ENCODE measurements at places on chromosomes 11 and 22.

GRCh38 chr11:75547617-75548058, 14.4 kb upstream of the SERPINH1 start:
- peak; percentile 56 for DNase-seq

DNA sequence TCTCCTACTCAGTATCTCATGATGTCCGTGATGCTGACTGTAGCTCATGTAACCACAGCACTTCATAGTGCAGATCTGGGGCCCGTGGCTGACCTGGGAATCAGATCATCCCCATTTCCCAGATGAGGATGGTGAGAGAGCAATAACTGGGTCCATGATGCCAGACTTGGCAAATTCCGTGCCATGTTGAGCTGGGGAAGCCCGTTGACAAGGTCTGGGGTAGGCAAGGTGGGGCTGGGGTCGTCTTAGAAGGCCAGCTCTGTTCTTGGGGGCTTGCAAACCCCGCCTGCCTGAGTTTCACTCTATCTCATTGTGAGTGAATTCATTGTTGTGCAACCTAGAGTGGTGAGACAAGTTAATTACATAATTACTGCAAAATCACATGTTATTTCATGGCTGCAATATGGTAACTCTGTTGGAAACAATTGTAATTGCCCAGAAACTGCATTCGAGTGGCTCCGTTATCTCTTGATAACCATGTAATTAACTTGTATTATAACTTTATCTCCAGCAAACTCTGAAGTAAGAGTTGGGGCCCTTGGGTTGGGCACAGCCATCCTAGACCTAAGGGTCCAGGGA, 41.7 kb downstream of the LMO1 start:
- no peak for DNase-seq

- DNase-seq = no peak
Measured at GRCh38 chr11:120091121-120091520, 46.8 kb downstream of the TRIM29 start.

DNA sequence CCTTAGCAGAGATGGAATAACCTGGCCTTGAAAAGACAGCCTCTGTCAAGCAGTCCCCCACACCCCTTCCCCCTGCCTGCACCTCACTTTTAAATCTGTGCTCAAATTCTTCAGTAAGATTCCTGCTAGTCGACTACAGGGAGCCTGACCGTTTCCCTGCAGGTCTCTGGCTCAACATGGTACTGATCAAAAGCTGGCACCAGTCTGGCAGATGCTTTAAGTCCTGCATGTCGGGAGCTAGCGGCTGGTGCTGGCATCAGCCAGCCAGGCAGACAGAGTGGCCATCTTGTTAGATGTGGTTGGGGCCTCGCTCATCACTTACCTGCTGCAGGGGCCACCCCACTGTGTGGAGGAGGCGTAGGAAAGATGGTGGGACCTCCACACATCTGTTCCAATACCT, 204.4 kb upstream of the SORL1-AS1 start:
- DNase-seq = no peak

GRCh38 chr22:37740455-37741311, 43.8 kb downstream of the TRIOBP start:
- DNase-seq = no peak

DNA sequence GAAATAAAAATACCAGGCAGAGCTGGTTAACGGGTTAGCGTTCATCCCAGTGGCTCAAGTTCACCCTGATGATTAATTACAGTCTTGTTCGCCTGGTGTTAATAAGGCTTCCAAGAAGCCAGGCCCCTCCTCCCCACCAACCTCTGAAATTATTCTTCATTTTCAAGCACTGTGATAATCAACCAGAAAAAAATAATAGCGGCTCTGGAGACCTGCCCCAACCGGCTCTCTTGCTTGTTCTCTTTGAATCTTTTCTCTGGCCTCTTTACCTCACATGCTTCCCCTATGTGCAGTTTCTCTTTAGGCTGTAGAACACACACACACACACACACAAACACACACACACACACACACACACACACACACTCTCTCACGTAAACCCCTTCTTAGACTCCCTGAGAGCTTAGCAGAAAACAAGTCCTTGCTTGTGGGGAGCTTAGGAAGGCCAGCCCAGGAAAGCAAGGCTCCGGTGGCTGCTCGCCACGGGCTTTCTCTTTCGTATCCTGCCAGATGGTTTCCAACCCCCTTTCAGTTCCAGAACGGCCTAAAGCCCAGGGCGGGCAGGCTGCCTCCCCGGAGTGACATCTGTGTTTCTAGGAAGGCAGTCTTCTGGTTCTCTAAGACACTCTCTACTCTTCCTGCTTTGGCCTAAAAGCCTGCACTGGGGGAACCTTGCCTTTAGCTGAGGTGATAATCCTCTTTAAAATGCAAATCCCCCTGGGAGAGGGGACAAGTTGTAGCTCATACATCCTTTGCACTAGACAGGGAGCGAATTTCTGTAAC, 106.4 kb upstream of the SESN3 start:
- DNase-seq = peak; percentile 51

GRCh38 chr11:33237039-33237597, 20.1 kb upstream of the HIPK3 start:
- no peak for DNase-seq

DNA sequence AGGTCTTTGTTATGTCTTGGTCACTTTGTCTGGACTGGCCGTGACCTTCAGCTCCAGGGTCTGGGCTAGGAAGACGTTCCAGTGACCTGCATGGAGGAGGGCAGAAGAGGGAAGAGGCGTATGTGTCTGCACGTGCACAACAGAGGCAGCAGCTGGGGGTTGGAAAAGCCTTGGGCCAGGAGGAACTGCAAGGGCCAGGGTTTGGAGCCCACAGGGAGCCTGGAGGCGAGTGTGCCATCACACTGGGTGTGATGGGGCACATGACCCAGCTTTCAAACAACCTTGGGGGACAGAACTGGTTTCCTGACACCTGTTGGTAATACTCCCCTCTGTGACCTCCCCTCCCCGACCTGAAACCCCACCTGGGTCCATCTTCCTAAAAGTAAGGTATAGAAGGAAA, 34.7 kb downstream of the CHRDL2 start:
- DNase-seq = no peak

- DNase-seq = no peak
Measured at GRCh38 chr11:111513240-111513605, 1.0 kb upstream of the BTG4 start.

DNA sequence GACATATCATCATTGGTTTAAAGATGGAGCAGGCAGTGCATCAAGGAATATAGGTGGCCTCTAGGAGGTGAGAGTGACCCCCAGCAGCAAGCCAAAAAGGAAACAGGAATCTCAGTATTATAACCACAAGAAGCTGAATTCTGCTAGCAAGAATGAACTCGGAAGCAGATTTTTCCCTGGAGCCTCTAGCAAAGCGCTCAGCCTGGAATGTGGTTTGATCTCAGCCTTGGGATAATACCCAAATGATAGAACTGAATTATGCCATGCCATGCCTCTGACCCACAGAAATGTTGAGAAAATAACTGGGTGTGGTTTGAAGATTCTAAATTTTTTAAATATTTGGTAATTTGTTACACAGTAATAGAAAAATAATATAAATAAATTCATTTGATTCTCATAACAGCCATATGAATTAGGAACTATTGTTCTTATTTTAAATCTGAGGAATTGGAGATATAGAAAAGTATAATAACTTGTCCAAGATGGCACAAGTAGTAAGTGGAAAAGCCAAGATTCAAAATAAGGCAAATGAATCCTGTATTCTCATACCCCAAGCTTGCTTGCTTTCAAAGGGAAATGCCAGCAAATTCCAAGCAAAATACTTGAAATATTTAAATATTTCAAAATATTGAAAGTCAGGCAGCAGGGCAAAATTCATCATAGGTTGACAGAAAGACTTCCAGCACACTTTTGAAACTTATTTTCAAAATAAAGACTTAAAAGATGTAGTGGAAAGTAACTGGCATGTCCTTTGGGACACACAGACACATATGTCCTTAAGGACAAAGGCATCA, 567.4 kb downstream of the KCNA4 start:
- no peak for DNase-seq

DNA sequence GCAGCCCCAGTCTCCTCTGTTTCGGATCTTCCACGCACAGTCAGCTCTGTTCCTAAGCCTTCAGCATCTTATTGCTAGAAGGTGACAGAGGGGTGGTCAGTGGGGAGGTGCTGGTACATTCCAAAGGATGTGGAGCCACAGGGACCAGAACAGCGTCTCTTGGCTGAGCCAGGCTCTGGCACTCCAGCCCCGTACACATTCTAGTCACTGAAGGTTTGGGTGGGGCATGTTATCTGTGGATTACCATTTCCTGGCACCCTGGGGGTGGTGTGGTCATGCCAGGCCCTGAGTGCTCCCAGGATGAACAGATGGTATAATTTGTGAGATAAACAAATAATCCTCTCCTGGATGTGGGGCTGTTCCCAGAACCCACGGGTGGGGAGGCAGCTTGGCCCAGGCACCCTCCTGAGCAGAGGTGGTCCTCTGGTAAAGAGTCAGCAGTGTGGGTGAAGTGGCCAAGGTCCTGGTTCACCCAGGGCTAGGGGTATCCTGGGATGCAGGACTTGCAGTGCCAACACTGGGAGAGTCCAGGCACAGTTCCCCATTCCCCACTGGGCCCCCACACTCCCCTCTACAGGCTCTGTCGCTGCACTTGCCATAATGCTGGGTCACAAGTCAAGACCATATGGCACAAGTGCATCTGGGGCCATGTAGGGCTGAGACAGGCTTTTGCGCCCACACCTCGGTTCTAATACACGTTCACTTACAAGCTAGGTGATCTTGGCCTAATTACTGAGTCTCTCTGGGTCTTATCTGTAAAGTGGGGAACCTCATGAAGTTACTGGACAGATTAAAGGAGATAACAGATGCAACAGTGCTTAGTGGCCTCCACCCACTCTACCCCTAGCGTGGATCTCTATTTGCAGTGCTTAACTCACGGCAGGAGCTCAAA, 33.0 kb downstream of the DKK3 start:
- DNase-seq = peak; percentile 40

- no peak for DNase-seq
Measured at GRCh38 chr11:69913591-69914285, 94.5 kb upstream of the FGF3 start.

DNA sequence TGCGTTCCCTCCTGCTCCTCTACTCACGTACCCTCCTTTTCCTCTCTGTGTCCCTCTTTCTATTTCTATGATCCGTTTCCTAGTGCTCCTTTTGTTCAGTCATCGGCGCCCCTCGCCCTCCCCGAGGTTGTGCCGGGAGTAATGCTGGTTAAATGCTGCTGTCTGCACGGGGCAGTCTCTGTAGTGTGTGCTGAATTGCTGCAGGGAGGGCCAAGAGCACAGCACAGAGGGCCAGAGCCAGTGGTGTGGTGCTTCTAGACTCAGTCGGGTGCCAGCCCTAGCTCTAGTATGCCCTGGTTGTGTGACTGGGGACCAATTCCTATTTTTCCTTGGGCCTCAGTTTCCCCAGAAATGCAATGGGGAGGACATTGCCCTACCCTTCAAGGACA, 98.3 kb downstream of the PKNOX2 start:
- DNase-seq = no peak

DNA sequence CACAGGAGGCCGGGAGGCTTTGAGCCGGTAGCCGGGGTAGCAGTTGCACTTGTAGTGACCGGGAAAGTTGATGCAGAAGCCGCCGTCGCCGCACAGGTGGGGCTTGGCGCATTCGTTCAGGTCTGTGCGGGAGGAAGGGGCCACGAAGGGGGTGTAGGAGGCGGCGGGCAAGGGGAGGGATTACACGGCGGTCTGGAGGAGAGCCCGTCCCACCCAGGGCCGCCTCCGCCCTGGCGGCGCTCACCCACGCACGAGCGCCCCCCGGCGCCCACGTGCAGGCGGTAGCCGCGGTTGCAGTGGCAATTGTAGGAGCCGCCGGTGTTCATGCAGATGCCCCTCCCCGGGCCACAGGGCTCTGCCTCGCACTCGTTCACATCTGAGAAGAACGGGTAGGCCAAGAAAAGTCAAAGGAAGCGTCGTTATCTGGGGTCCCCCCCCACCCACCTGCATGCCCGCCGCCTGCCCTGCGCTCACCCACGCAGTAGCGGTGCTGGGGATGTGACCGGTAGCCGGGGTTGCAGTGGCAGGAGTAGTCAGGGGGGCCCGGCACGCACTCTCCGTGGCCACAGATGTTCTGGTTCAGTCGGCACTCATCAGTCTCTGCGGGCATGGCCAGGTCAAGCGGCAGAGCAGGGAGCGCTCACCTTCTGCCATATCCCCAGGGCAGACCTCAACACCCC, 10.6 kb downstream of the LTBP3 start:
- no peak for DNase-seq

DNA sequence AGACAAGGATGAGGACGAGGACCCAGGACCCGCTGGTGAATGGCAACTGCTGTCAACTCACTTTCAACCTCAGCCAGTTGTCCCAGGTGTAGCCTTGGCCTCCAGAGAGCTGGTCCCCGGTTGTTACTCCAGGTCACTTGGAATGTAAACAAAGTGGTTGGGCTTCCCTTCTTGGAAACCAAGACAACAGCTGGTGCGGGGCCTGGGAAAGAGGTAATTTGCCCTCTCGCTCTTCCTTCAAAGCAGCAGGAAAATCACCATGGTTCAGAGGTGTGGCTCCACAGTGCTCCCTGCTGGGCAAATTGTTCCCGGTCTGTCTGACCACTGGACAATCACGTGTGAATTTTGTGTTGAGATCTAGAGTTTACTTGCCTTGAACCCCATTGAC, 15.0 kb downstream of the SLC1A2 start:
- DNase-seq = no peak

GRCh38 chr11:10324474-10324873, 19.6 kb downstream of the ADM start:
- DNase-seq = no peak

GRCh38 chr11:113339929-113340589, 25.7 kb downstream of the TTC12 start:
- DNase-seq = no peak

GRCh38 chr11:32531528-32531927, 52.1 kb upstream of the EIF3M start:
- no peak for DNase-seq

- peak; percentile 61 for DNase-seq
Measured at GRCh38 chr11:63767565-63768236, 874 bp downstream of the ZFTA start.

DNA sequence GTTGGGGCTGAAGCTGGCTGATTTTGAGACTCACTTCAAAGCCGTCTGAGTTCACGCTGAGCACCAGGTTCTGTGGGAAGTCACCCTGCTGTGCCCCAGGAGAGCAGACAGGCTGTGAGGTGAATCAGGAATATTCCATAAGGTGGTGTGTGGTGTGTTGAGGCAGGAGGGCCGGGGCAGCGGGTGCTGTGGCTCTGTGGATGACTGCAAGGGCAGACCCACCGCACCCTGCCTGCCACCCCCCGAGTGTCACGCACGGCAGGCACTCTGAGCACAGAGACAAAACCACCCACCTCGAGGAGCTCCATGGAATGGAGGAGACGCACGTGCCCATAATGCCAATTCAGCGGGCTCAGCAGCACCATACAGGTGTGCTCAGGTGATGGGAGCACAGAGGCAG, 147.8 kb downstream of the PKNOX2 start:
- DNase-seq = no peak

DNA sequence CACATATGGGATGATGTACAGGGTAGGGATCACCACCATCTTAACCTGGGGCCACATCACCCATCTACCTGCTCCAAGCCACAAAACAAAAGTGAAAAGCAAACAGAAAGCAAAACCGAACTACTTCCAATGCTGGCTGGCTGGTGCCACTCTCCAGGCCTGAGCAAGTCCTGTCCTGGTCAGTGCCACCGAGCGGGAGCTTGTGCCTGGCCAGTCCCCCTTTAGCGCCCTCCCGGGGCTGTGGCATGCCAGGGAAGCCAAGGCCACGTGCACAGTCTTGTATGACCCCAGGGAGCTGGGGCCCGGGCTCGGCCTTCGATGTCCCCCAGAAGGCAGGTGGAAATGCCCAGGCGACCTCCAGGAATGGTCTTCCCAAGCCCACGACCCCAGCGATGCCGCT, 17.9 kb upstream of the NAP1L4 start:
- peak; percentile 55 for DNase-seq

Measured in activated CD8-positive, alpha-beta memory T cell treated with anti-CD3 and anti-CD28 coated beads, Interleukin-2, amount 10 ng/mL, durations not matched to agents 7 days and 5 days (primary cell).